ENCODE measurements at places on chromosomes 3 and 15.

DNA sequence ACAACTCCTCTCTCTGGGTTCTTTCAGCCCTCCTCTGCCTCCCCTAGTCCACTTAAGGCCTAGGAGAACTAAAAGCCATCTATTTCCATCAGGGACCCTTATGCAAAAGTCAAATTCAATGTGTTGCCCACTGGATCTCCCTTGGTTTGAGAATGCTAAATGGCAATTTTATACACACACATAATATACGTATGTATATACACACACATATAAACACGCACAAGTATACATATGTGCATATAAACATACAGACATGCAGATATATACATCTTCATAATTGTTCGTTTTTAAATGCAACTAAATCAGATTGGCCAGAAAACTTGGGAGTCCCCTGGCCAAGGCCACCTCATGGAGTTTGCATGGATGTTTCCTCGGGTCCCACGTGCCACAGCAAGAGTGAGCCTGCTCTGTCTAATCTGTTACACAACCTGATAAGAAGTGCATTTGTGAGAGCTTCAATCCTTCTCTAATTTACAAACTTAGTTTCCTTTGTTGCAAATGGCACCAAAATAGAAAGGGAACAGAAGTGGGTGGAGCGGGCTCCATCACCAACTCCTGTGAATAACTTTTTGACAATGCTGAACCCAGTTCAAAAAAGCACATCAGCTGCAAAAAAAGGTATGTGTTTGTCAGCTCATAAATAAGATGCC lies 84.2 kb downstream of the FOXP1 start:
- H3K4me1 ChIP-seq, result peaks cover 49% of the 10 kb centered on the region
- H3K4me3 ChIP-seq, result no peak overlapping the region
- H3K27ac ChIP-seq, result peak overlapping the region; percentile 63
- no peak for DNase-seq
- no peaks in the 10 kb centered on the region for H3K27me3 ChIP-seq
- peaks cover 14% of the 10 kb centered on the region for H3K36me3 ChIP-seq

GRCh38 chr3:100719136-100719535 lies 9.8 kb downstream of the TFG start:
- no peaks in the 10 kb centered on the region for H3K27me3 ChIP-seq
- H3K27ac ChIP-seq, result no peak overlapping the region
- DNase-seq, result no peak
- H3K4me3 ChIP-seq, result no peak overlapping the region

- peaks cover 26% of the 10 kb centered on the region for H3K27me3 ChIP-seq
- DNase-seq, result no peak
- no peaks in the 10 kb centered on the region for H3K36me3 ChIP-seq
Measured at GRCh38 chr3:18853269-18853668, 295.0 kb upstream of the KCNH8 start.

- H3K27me3 ChIP-seq, result no peaks in the 10 kb centered on the region
- no peak overlapping the region for H3K27ac ChIP-seq
- no peaks in the 10 kb centered on the region for H3K36me3 ChIP-seq
- H3K4me3 ChIP-seq, result no peak overlapping the region
- DNase-seq, result no peak
Measured at GRCh38 chr3:109927161-109927560, 589.8 kb upstream of the DPPA4 start.

GRCh38 chr3:35968043-35968622 lies 328.8 kb downstream of the ARPP21 start:
- no peak overlapping the region for H3K27ac ChIP-seq
- no peak for DNase-seq
- no peaks in the 10 kb centered on the region for H3K27me3 ChIP-seq

- H3K4me3 ChIP-seq, result no peak overlapping the region
- H3K4me1 ChIP-seq, result no peaks in the 10 kb centered on the region
- peaks cover 22% of the 10 kb centered on the region for H3K27me3 ChIP-seq
- DNase-seq, result no peak
- H3K27ac ChIP-seq, result no peak overlapping the region
Measured at GRCh38 chr3:141170678-141171295, 60.8 kb upstream of the PXYLP1 start.

DNA sequence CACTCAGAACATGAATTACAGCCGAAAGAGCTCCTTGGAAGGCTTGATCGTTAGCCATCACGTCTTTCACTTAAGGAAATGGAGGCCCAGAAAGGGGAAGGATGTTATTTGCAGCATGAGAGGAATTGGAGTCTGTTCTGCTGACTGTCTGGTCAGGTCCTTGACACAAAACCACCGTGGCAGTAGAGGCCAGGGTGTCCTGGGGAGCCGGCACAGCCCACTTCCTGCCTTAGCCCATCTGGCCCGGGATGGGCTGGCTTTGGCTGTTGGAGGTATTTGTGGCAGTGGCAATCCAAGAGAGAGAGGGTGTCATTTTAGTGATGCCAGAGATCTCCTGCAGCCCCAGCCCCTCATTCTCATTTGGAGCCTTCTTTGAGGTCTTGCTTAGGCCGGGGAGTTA lies 37.4 kb downstream of the ST6GAL1 start:
- H3K36me3 ChIP-seq, result peaks cover 70% of the 10 kb centered on the region
- no peak overlapping the region for H3K4me3 ChIP-seq
- peaks cover 39% of the 10 kb centered on the region for H3K4me1 ChIP-seq
- peak overlapping the region; percentile 82 for H3K27ac ChIP-seq

DNA sequence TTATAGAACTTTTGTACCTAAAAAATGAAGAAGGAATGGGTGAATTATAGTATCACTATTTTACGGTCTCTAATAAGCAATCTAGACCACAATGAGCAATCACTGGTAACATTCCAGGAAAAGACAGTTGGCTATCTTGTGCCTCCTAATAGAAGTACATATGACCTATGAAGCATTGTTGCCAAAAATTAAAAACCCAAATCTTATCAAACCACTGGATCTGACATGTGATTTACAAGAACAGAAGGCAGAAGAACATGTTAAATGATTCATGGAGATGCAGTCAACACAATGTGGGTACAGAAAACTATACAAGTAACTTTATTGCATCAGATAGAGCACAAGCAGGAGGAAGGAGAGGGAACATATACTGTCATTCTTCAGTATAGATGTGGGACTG lies 14.5 kb upstream of the HYKK start:
- H3K27ac ChIP-seq, result no peak overlapping the region
- no peak for DNase-seq
- peaks cover 81% of the 10 kb centered on the region for H3K36me3 ChIP-seq
- no peaks in the 10 kb centered on the region for H3K27me3 ChIP-seq

- no peak for DNase-seq
- H3K4me1 ChIP-seq, result no peaks in the 10 kb centered on the region
- no peaks in the 10 kb centered on the region for H3K36me3 ChIP-seq
Measured at GRCh38 chr15:38874464-38874863, 309.9 kb upstream of the RASGRP1 start.

All from effector memory CD8-positive, alpha-beta T cell (primary cell).